Heart left ventricle (tissue), 16 donors: ENCODE measurements at places on chromosomes 2 and 18. TPM values are rescaled to one million over a fixed set of nuclear protein-coding genes. Genes with fewer than 3 reads are reported as not detected.

DNA sequence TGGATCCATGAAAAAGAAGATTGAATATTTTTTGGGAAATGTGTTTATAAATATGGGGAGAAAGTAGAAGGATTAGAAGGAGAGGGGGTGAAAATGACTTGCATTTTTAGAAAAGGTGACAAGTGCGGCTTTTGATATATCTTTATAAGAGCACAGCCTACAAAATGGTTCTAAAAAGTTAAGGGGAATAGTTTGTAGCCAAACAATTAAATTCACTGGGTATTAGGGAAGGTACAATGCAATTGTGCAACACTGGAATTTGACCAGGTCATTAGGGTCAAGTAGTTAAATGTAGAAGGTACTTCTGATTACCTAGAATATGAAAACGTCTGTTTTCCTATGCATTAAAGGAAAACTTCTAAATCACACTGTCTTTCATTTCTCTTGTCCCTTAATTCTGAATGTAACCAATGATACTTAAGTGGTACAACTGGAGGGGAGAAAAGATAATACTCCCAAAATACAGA lies 44.5 kb upstream of the SERTAD2 start:
- DNase-seq: no peak

DNA sequence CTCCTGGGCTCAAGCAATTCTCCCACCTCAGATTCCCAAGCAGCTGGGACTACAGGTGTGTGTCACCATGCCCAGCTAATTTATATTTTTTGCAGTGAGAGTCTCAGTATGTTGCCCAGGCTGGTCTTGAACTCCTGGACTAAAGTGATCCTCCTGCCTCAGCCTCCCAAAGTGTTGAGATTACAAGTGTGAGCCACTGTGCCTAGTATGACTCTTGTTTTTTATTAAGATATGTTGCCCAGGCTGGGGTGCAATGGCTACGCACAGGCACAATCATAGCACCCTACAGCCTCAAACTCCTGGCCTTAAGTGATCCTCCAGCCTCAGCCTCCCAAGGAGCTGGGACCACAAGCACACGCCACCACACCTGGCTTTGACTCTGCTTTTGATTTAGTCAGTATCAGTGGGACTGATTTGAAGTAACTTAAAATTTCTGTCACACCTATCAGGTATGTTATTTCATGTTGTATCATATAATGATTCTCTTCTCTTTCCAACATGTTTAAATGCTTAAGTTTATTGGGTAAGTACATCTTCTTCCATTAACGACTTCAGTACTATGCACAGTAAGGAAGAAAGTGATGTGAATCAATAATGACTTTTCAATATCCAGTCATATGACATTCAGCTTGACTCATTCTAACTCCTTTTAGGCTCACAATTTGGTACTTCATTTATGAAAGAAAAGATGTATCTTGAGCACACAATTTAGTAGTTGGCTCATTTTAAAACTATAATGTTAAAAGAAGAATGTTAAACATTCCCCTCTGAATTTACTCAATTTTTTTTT lies 6.3 kb downstream of the PPP4R3B start:
- DNase-seq: no peak

GRCh38 chr2:105072039-105072438 lies 34.2 kb downstream of the MRPS9 start:
- no peak for DNase-seq

DNA sequence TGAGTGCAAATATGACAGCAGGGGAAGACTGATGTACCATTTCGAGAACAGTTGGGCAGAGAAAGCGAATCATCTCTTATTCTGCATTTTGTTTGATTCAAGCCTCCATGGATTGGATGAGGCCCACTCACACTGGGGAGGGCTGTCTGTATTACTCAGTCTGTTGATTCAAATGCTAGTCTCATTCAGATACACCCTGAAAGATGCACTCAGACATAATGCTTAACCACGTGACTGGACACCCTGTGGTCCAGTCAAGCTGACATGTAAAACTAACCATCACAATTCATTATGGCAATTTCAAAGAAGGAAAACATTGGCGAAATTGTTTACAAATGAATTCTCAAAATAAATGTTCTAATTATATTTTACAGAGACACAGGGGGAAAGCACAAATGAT lies 1210.2 kb downstream of the DPP10 start:
- no peak for DNase-seq

DNA sequence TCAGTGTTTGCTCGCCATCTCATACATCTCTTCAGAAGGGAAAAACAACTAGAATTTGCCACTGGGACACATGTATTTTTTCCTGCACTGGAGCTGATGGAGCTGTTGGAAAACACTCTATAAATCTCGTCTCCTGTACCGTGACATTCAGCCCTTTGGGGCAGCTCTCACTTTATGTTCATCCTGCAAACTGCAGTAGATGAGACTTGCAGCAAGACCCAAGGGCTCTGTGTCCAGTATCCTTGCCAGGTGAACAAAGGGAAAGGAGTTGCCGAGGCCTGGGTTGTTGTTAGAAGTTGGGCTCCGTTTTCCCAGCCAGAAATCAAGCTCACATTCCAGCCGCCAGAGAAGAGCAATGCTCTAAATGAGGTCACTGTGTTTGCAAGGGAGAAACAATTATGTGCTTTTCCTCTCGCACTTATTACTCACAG lies 285.1 kb downstream of the SLC4A3 start:
- peak; percentile 29 for DNase-seq

DNA sequence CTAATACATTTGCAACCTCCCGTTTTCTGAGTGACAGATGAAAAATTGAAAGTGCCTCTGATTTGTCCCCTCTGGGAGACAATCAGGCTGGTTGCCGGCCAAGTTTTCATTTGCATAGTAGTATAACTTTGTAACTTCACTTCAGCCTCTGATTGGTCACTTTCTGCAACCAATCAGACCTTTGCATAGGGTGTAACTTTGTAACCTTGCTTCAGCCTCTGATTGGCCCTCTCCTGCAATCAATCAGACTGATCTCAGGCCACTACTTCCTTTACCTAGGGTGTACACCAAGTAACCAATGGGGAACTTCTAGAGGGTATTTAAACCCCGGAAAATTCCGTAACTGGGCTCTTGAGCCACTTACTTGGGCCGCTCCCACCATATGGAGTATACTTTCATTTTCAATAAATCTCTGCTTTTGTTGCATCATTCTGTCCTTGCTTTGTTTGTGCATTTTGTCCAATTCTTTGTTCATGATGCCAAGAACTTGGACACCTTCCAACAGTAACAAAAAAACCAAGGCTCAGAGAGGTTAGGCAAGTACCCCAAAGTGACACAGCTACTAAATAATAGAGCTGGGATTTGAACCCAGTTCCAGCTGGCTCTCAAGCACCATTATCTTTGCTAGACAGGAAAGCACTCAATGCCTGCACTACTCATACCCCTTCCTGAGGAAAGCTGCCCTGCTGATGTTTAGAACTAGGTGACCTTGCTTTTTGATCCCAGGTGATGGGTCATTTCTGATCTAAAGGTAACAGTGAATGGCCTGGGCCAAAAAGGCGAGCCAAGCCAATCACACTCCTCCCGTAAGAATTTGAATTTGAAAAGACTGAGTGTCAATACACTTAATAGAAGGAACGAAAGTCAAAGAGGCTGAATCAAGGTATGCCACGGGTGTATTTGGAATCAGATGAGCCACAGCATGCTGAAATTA lies 10.9 kb upstream of the MYOM1 start:
- DNase-seq: no peak

DNA sequence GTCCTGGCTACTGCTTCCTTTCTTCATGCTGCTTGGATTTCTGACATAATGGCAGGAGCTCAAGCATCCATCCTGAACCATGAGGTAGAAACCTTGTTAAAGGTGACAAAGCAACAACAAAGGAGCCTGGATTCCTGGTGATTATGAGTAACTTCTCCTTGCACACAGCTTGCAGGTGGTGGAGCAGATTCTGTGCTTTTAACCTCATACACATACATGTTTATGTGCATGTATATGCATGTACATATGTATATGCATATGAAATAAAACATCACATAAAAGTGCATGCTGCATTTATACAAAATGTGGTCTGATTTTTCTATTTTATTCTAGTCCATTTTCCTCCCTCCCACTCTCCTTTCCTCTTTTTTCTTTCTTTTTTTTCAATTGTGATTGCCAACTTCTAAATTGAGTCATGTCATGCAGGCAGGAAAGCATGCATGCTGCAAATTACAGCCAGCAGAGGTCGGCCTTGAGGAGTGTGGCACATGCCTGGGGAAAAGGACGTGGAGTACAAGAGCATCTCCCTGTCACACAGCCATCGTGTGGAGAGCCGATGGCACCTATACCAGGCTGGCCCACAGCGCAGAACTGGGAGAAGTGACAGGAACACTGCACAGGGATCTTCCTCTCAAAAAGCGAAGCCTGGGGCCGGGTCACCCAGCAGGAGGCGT lies 17.9 kb downstream of the LCT start:
- DNase-seq: no peak

DNA sequence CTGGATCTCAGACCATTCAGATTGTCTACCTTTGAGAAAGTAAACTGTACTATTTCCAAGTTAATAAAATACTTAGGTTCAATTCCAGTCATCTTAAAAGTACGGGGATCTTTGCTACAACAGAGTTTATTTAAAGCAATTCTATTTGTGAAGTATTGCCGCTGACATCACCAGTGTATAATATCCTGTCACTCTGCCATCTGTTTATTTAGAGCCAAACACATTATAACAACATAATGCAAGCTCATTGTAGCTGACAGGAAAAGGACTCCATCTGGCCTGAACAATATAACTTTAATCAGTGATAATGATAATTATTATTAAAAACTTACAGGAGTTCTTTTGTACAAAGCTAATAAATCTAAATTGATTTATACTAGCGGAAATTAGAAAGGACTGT lies 786.8 kb downstream of the ERBB4 start:
- no peak for DNase-seq

DNA sequence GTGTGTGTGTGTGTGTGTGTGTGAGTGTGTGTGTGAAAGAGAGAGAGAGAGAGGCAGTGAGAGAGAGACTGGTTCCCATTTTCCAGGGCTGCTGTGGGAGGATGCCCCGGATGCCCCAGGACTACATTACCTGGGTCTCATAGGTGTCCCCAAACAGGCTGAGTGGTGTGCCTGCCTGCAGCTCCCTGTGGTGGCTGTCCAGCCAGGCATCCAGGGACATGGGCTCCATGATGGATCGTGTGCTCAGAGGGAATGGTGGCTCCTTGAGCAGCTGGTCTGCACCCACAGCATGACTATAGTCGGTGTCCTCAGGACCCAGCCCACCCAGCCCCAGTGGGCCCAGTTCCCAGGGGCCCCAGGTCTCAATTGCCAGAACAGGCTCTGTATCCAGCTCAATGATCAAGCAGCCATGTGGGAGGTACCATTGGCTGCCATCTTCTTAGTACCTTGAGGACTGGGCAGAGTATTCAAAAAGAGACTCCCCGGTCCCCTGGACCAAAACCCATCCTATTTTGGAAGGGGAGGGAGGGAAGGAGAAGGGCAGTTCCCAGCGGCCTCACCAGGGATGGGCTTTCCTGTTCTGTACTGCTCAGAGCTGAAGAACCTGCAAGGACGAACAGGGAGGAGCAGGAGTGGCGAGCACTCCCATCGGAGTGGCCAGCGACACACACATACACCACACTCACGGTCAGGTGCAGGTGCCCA lies 5.8 kb upstream of the OXER1 start:
- no peak for DNase-seq

GRCh38 chr2:239805414-239805813 lies 219.7 kb downstream of the NDUFA10 start:
- DNase-seq: peak; percentile 7

Gene ARHGAP28
- polyA plus RNA-seq: 0.61 TPM

Gene TMEM163
- polyA plus RNA-seq: 1.2 TPM

Gene PDE1A
- polyA plus RNA-seq: 2.5 TPM
